Fibroblast of pulmonary artery (primary cell): ENCODE measurements at places on chromosomes 13 and 19.

DNA sequence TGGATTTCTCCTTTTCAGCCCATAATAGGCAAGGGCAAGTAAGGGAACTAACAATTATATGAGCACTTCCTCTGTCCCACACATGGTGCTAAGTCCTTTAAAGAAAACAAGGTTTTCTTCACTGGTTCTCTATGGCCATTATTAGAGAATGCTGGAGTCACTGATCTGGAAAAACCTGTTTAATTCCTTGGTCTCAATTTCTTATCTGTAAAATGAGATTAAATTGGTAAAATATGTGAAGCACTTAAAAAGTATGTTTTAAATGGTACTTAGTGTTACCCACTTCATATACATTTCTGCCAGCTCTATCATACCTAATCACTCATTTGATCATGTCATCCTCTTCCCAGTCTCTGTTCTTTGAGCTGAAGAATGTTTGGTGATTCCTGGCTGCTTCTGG, 39.4 kb downstream of the LRCH1 start:
- DNase-seq, result no peak

GRCh38 chr13:29125191-29125933, 305.2 kb downstream of the MTUS2 start:
- DNase-seq, result no peak

DNA sequence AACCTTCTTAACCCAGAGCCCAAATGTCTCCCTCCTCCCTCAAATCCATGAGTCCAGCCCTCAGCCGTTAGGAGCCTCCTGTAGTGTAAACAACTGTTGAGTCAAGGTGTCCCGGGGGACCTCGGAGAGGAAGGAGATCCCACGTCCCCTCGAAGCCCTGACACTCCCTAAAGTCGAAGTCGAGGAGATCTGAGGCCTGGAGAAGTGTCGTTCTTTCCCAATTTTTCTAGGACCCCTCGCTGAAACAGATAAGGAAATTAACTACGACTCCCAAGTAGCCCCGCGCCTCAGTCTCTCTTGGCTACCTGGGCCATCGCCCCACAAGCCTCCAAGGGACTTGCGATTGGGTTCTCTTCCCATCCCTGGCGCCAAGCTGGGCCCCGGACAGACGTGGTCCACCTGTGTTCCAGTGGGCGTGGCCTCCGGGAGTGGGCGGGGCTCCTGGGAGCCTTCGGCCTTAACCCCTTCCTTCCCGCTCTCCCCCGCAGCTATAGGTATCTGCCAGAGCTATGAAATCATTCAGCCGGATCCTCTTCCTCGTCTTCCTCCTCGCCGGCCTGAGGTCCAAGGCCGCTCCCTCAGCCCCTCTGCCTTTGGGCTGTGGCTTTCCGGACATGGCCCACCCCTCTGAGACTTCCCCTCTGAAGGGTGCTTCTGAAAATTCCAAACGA, 869 bp downstream of the GFY start:
- DNase-seq, result no peak

DNA sequence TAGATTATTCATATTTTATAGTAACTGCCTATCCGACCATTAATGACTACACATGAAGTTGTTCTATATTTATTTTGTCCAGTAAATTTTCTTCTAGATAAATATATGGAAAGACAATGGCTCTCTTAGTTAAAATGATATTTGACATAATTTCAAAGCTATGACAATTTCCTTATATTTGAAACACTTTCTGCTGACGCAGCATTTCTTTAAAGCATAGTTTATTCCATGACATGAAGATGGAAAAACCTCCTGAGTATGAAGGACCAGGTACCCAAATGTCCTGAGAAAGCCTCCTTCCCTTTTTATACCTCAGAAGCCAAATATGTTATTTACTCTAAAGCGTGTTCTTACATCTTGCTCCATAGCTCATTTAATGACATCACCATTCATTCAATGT, 831.6 kb downstream of the EFNB2 start:
- no peak for DNase-seq

DNA sequence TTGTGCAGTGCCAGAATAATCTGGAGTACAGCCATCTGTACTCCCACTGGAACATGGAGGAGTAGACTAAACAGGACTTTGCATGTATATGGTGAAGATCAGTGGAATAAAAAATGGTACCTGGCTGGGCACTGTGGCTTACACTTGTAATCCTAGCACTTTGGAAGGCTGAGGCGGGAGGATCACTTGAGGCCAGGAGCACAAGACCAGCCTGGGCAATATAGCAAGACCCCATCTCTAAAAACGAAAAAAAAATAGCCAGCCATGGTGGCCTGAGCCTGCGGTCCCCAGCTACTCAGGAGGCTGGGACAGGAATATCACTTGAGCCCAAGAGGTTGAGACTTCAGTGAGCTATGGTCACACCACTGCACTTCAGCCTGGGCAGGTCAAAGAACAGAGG, 20.0 kb downstream of the UBA2 start:
- no peak for DNase-seq

GRCh38 chr19:8050274-8051096, 2.1 kb upstream of the CCL25 start:
- peak; percentile 71 for DNase-seq
